ENCODE measurements at places on chromosomes 1 and 21.

- DNase-seq, result no peak
These were observed 41.3 kb downstream of the ZNF281 start for GRCh38 chr1:200368556-200368955.

GRCh38 chr1:244388961-244389360, 62.7 kb downstream of the ADSS2 start:
- DNase-seq, result no peak

GRCh38 chr1:92929461-92929860, 31.8 kb downstream of the DIPK1A start:
- no peak for DNase-seq

DNA sequence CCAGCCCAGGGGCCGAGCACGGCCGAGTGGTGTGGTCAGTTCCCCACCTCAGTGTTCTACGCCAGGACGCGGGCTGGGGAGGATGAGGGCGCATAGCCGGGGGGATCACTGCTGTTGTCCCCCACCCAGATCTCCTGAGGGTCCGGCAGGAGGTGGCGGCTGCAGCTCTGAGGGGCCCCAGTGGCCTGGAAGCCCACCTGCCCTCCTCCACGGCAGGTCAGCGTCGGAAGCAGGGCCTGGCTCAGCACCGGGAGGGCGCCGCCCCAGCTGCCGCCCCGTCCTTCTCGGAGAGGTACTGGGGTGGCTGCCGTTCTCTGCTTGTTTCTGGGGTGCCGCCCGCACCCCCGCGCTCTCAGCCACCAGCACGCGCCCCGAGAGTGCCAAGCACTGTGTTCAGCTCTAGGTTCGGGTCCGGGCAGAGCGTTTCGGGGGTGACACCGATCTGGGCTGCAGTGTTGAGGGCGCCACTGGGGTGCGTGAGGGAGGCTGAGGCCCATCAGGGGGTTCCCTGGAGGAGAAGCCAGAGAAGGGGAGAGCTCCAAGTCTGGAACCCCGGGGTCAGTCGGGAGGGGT, 17.4 kb downstream of the SAMD11 start:
- no peak for DNase-seq

GRCh38 chr21:35275776-35276175, 226.7 kb upstream of the RUNX1 start:
- DNase-seq, result no peak

DNA sequence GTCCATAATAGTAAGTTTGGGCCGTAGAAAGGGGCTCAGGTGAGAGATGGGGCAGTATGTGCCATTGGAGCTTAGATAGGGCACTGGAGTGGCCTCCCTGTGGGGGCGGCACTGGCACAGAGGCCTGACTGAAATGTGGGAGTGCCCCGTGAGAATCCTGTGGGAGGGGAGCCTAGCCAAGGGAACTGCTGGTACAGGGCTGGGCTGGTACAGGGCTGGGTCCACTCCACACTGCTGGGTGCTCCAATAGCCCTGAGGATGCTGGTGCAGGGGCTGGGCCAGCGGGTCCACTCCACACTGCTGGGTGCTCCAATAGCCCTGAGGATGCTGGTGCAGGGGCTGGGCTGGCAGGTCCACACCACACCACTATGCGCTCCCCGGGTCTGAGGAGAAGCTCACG, 44.8 kb upstream of the PWP2 start:
- DNase-seq, result no peak

GRCh38 chr1:39391691-39392679, 99.5 kb upstream of the BMP8A start:
- no peak for DNase-seq

- DNase-seq, result no peak
These were observed 9.9 kb upstream of the GPR25 start for GRCh38 chr1:200862713-200863415.

DNA sequence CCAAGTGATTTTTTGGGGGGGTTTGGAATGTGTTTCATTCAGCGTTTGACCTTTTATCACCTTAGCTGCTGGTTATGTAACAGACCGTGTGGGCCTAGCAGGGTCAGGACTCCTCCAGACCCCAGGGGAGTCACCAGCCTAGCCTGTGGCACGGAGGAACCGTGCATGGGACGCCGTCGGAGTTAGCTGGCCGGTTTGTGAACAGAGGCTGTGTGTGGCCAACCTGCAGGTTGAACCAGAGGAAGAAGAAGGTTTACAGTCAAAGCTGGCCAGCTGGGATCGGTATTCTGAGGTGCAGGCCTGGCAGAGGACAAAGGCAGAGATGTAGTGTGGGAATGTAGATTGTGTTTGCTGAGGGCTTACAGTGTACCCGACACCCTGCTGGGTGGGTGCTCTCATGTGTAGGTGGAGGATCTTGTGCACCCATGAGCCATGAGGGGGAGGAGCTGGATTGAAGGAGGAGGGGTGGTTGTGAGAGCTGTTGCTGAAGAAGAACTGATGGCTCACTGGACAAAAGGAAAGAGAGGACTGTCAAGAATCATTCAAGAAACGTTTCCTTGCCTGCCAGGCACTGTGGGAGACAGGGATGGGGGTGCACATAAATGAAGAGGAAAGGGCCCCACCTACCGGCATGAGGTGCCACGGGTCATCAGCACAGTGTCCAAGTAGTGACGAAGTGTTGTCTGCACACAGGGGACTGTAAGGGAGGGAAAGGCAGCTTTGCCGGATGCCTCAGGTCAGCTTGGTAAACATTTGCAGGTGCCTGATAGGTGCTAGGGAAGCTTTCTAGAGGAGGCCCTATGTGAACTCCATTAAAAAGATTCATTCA, 40.0 kb upstream of the PWP2 start:
- DNase-seq, result no peak

- DNase-seq, result no peak
These were observed 870.5 kb upstream of the CXADR start for GRCh38 chr21:16642353-16642752.

GRCh38 chr1:4006676-4007374, 106.8 kb upstream of the C1orf174 start:
- DNase-seq, result no peak

DNA sequence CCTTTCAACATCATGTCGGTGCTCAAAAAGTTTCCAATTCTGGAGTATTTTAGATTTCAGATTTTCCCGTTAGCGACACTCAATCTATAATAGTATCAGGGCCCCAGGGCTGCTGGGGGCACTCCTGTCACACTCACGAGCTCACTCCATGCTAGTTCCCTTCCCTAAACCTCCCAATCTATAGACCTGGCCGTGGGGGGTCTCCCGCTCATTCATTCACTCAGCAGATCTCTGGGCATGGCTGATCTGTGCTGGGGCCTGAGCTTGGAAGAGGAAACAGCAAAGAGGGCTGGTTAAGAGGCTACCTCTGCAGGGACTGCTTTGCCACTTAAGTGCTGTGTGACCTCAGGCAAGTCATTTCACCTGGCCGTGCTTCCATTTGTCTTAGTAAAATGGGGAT, 46.8 kb upstream of the LAPTM5 start:
- no peak for DNase-seq

GRCh38 chr1:60041783-60042182, 31.8 kb downstream of the C1orf87 start:
- DNase-seq, result no peak
